ENCODE measurements at places on chromosomes 2 and 18.

DNA sequence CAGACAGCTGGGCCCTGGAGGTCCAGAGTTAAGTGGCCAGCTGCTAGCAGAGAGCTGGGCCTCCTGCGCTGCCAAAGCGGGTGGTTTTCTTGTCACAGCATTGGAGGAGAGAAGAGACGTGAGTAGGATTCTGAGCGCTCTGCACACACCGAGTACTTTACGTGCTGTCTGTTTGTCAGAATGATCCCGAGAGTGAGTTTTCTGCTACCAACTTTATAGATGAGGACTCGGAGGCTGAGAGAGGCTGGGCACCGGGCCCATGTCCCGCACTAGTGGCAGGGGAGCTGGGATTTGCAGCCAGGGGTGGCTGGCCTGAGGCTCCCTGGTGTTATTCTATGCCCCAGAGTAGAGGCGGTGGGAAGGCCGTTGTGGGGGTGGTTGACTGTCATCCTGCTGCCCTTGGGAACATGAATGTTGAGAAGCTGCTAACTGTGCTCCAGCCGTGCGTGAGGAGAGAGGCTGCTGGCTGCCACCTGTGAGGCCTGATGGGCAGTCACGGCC lies 36.3 kb upstream of the MBP start:
- no peak for DNase-seq

DNA sequence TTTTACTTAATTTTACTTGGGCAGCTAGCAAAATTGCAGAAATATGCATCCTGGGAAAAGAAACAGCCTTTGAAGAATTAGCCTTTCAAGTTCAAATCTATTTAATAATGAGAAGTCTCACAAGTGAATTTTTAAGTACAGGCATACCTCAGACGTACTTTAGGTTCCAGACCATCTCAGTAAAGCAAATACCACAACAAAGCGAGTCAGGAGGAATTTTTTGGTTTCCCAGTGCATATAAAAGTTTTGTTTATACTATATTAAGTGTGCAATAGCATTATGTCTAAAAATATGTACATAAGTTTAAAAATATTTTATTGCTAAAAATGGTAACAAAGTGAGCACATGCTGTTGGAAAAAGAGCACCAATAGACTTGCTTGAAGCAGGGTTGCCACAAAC lies 50.8 kb upstream of the TWSG1 start:
- no peak for DNase-seq

- DNase-seq: no peak
Observed at GRCh38 chr2:4174796-4175195, 471.4 kb downstream of the DCDC2C start.

DNA sequence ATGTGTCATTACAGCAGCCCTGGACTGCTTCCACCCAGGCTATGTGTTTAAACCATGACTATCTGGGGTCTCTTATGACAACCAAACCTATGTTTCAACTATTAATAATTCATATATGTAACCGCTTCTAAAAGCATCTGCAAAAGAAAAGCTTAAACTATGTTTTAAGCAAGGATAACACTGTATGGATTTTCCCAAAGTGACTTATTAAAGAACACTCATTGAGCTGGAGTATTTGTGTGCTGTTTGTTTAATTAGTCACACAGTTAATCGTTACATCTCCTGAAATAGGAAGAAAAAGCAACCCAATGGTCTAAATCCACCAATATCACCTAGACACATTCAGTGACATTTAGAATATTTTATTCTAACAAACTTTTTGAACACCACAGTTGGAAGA lies 51.3 kb downstream of the TMEM163 start:
- no peak for DNase-seq

DNA sequence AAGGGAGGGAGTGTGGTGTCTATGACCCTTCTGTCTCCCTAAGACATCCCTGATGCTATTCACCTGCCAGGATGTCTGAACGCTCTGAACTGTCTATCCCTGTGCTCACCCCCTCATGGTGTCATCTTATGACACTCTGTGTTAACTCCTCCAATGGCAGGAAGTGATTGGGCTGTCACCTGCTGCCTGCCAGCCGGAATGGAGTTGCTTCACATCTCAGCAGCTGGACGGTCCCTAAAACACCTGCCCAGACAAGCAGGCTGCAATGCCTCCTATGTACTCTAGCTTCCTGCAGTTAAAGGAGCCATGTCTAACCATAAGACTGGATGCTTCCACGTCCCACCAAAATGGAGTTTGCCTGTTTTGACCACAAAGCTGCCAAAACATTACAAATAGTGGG lies 99.9 kb downstream of the CPO start:
- DNase-seq: no peak

DNA sequence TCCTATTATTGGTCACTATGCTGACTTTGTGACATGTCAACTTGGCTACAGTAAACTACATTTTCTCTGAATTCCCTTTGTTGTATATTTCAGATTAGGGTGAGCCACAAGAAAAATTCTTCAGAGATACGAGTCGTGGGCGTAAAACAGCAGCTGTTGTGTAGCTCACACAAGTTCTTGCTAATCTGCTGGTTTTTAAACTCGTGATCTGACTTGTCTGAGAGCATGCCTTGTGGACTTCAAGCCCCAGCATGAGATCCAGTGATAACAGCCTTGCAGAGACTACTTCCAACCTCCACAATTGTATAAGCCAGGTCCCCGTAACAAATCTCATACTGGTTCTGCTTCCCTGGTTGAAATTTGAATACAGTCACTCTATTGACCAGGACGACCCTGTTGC lies 259.8 kb upstream of the LYPD1 start:
- DNase-seq: no peak

- DNase-seq: no peak
Observed at GRCh38 chr2:235903782-235904584, 264.2 kb downstream of the GBX2 start.

DNA sequence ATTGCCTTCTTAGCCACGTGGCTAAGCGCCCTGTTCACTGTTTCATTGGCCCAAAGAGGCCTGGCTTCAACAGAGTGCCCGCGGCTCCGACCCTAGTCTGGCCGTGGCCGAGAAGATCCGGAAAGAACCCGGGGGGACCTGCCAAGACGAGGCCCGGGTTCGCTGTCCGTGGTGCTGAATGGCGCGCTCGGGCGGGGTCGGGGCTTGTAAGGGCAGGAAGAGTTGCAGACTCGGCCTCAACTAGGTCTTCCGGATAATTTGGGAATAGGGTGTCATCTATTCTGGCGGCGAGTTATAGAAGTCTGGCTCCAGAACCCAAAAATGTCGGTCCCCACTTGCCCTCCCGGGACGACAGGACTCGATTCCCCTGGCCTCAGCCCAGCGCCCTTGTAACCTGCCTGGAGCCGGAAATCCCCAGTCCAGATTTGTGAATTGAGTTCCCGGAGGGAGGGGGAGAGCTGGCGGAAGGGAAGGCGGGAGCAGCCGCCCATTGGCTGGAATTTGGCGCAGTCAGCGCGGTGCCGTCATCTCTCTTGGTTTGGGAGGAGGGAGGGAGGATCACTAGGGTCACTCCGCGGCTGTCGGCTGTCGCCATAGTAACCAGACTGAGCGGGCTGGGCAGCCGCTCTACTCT lies 3.5 kb downstream of the CDK5R2 start:
- peak; percentile 56 for DNase-seq

GRCh38 chr2:27304488-27305240 lies 3.6 kb downstream of the UCN start:
- DNase-seq: no peak

GRCh38 chr18:30093376-30093775 lies 949.2 kb downstream of the DSC3 start:
- DNase-seq: no peak
